ENCODE measurements at places on chromosomes 3 and 15. TPM values are rescaled to one million over a fixed set of nuclear protein-coding genes. Genes with fewer than 3 reads are reported as not detected.

GRCh38 chr3:127288921-127289705 lies 1.3 kb upstream of the PRR20G start:
- no peak overlapping the region for H3K27ac ChIP-seq
- DNase-seq = no peak
- H3K36me3 ChIP-seq = no peaks in the 10 kb centered on the region
- no peak overlapping the region for H3K4me3 ChIP-seq
- no peaks in the 10 kb centered on the region for H3K27me3 ChIP-seq

- H3K4me3 ChIP-seq = no peak overlapping the region
- no peak for DNase-seq
- peaks cover 73% of the 10 kb centered on the region for H3K27me3 ChIP-seq
- no peak overlapping the region for H3K27ac ChIP-seq
- no peaks in the 10 kb centered on the region for H3K36me3 ChIP-seq
These were observed 30.2 kb upstream of the TLE3 start for GRCh38 chr15:70127770-70128413.

DNA sequence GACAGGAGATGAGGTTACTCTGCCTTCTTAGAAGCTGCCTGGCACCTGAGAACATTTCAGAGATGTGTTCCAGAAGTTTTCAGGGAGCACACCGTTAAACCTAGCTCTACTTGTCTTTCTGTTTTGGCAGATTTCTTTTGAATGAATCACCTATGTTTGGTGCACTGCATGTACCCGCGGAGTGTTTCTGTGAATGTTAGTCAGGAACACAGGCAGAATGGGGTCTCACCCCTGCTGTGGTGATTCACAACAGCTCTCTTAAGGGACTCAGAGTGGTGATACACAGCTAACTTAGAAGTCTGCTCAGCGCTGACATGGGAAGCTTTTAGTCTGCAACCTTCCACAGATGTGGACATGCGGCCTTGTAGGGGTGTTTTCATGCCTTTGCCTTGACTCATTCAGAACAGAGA lies 24.0 kb downstream of the TSEN2 start:
- H3K4me1 ChIP-seq = peaks cover 38% of the 10 kb centered on the region
- H3K36me3 ChIP-seq = peaks cover 11% of the 10 kb centered on the region
- peak overlapping the region; percentile 92 for H3K27ac ChIP-seq
- H3K27me3 ChIP-seq = no peaks in the 10 kb centered on the region
- peak overlapping the region; percentile 49 for H3K4me3 ChIP-seq

The OR4M2 gene
- total RNA-seq = not detected

DNA sequence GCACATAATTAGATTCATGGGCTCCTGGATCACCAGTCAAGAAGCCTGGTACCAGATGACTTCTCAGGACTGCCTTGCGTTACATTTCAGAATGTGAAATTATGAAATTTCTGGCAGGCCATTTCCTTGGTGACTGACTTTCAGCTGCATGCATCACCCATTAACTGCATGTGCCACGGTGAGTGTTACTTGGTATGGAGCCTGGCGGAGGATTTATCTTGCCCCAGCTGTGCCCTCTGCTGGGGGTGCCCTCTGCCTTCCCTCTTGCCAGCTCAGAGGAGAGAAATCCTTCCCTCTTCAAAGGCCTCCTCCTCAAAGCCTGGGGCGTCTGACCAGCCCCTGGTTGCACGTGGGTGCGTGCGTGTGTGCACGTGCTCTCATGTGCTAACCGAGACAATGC lies 57.7 kb upstream of the CTSH start:
- H3K27me3 ChIP-seq = peaks cover 3% of the 10 kb centered on the region
- no peaks in the 10 kb centered on the region for H3K36me3 ChIP-seq
- H3K4me3 ChIP-seq = no peak overlapping the region
- peaks cover 25% of the 10 kb centered on the region for H3K4me1 ChIP-seq
- no peak for DNase-seq
- H3K27ac ChIP-seq = no peak overlapping the region

The CRABP1 gene
- 5.2 TPM for total RNA-seq

GRCh38 chr15:83053151-83053550 lies 13.9 kb downstream of the BTBD1 start:
- H3K4me1 ChIP-seq = no peaks in the 10 kb centered on the region
- H3K27me3 ChIP-seq = no peaks in the 10 kb centered on the region
- no peak overlapping the region for H3K27ac ChIP-seq
- no peak overlapping the region for H3K4me3 ChIP-seq
- no peak for DNase-seq

The HIGD2B gene
- not detected for total RNA-seq

The DNASE1L3 gene
- total RNA-seq = not detected

The RYK gene
- total RNA-seq = 70.7 TPM

- H3K27me3 ChIP-seq = no peaks in the 10 kb centered on the region
- no peak for DNase-seq
- peaks cover 3% of the 10 kb centered on the region for H3K36me3 ChIP-seq
- peaks cover 48% of the 10 kb centered on the region for H3K4me1 ChIP-seq
- H3K4me3 ChIP-seq = no peak overlapping the region
- no peak overlapping the region for H3K27ac ChIP-seq
These were observed 615.2 kb upstream of the TBL1XR1 start for GRCh38 chr3:177812492-177812891.

The FRMD4B gene
- 0.52 TPM for total RNA-seq

The ITIH3 gene
- 0.78 TPM for total RNA-seq

DNA sequence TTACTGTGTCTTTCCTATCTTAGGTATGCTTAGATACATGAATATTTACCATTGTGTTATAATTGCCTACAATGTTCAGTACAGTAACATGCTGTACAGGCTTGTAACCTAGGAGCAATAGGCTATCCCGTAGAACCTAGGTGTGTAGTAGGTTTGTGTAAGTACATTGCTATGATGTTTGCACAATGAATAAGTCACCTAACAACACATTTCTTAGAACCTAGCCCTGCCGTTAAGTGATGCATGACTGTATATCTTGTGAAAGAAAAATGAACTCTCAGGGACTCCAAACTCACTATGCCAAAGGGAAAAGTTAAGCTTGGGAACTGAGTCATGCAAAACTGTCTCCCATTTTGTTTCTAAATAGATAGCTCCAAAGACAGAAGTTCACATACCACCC lies 91.5 kb upstream of the ACP3 start:
- H3K36me3 ChIP-seq = no peaks in the 10 kb centered on the region
- peaks cover 21% of the 10 kb centered on the region for H3K27me3 ChIP-seq
- no peak overlapping the region for H3K27ac ChIP-seq
- DNase-seq = no peak
- no peak overlapping the region for H3K4me3 ChIP-seq

GRCh38 chr3:144744473-144744872 lies 772.9 kb downstream of the DIPK2A start:
- no peaks in the 10 kb centered on the region for H3K4me1 ChIP-seq
- H3K36me3 ChIP-seq = peaks cover 2% of the 10 kb centered on the region
- no peak overlapping the region for H3K4me3 ChIP-seq
- DNase-seq = no peak
- H3K27ac ChIP-seq = no peak overlapping the region

The GP9 gene
- not detected for total RNA-seq

DNA sequence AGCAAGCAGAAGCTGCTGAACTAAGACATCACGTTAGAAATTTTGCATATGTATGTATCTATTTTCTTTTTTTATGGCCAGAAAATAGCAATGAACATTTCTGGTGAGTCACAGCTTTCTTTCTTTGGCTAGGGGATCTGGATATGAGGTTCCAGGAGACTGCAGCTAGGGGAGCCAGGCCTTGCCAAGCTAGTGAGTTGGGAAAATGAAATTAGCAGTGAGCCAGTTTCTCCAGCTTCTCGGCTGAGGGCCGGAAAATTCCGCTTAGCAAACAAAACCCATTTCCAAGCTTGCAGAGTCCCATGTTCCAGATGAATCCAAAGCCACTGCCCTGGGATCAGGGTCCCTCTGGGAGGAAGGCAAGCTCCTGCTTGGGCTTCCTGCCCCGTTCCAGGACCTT lies 137.6 kb downstream of the SRGAP3 start:
- no peak overlapping the region for H3K27ac ChIP-seq
- no peaks in the 10 kb centered on the region for H3K4me1 ChIP-seq
- DNase-seq = no peak
- H3K27me3 ChIP-seq = peaks cover 32% of the 10 kb centered on the region
- no peak overlapping the region for H3K4me3 ChIP-seq
- H3K36me3 ChIP-seq = no peaks in the 10 kb centered on the region

The ROBO2 gene
- 18.4 TPM for total RNA-seq
